ENCODE measurements at places on chromosomes 1 and 21. TPM values are rescaled to one million over a fixed set of nuclear protein-coding genes. Genes with fewer than 3 reads are reported as not detected.

- no peak for DNase-seq
Observed at GRCh38 chr1:95126366-95126765, 9.2 kb downstream of the TLCD4 start.

The CFHR3 gene
- not detected for polyA plus RNA-seq

GRCh38 chr21:37372951-37373350, 6.4 kb downstream of the DYRK1A start:
- DNase-seq, result no peak

DNA sequence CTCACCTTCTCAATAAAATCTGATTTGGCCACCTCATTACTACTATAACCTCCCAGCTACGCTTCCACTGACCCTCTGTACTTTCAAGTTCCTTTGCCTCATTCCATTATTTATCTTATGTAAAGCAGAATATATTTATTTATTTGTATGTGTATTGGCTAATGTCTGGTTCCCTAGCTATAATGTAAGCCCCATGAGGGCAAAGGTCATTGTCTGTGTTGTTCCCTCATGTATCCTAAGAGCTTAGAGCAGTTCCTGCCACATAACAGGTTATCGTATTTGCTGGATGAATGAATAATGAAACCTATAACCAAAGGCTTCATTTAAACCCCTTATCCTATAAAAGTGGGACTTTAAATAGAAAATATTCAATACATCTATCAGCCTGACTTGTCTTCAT, 77.9 kb upstream of the DPT start:
- DNase-seq, result no peak

The IGSF21 gene
- polyA plus RNA-seq, result 2.1 TPM

The MTARC1 gene
- 3.3 TPM for polyA plus RNA-seq

The RNU1-2 gene
- not detected for polyA plus RNA-seq

Data from thymus (tissue), 14 donors.